ENCODE measurements at places on chromosomes 6 and 20.
A peak's percentile ranks its signal among the peaks of the same experiment; 100 is the strongest.

GRCh38 chr6:162468326-162468725, 259.2 kb downstream of the PRKN start:
- DNase-seq, result no peak

DNA sequence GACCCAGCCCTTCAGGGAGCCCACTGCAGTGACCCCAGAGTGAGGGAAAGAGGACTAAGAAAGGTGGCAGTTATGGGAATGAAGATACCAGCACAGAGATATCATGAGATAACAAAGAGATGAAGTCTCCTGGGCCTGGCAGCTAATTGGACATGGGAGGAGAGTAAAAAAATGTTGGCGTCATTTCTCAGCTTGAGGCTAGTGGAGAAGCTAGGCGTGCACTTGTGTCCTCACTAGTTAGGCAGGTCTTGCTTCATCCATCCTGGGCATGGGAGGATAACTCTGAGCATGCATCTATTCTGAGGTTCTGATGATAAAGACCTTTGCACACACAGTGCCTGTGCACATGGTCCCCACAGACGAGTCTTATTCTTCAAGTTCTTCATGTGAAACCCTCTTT, 4.1 kb upstream of the GFOD1 start:
- peak; percentile 69 for DNase-seq

- no peak for DNase-seq
These were observed 95.8 kb upstream of the GCM1 start for GRCh38 chr6:53244399-53244931.

GRCh38 chr6:118812970-118813369, 81.0 kb upstream of the ASF1A start:
- DNase-seq, result no peak

All from trophoblast cell (in vitro differentiated cells and primary cell).